ENCODE measurements at places on chromosomes 11 and 22.

GRCh38 chr22:40462195-40462984, 92.0 kb downstream of the SGSM3 start:
- DNase-seq = no peak

GRCh38 chr11:114317787-114318137, 21.6 kb downstream of the NNMT start:
- no peak for DNase-seq

DNA sequence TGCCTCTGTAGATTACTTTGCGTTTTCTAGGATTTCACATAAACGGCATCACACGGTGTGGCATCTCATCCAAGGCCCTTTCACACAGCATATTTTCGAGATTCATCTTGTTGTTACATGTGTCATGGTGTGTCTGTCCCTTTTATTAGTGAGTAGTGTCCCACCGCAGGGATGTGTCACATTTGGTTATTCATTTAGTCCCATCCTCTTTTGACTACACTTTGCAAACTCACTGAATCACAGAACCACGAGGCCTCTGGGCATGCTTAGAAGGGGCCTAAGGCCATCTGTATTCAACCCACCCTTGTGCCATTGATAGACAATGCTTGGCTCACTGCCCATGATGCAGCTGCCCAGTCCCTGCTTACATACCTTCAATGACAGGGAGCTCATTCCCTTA, 4.2 kb upstream of the RAC2 start:
- no peak for DNase-seq

GRCh38 chr11:18329196-18329870, 7.0 kb downstream of the GTF2H1 start:
- no peak for DNase-seq

DNA sequence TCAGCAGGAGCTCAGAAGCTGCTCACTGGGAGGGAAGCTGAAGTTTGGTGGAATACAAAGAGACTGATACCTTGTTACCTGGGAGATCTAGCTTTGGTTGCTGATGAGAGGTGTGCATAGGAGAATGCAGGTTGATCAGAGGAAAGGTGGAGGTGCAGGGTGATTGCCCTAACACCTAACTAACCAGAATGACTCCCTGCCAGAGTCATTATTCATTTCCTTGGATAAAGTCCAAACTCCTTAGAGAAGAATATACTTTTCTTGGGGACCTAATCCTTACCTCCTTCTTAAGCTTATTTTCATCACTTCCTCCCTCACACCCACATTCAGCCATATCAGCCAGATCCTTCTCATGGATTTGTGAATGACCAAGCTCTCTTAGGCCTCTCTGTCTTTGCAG, 814.2 kb upstream of the TENM4 start:
- no peak for DNase-seq

GRCh38 chr11:100849009-100849900, 162.2 kb downstream of the ARHGAP42 start:
- DNase-seq = peak; percentile 62

DNA sequence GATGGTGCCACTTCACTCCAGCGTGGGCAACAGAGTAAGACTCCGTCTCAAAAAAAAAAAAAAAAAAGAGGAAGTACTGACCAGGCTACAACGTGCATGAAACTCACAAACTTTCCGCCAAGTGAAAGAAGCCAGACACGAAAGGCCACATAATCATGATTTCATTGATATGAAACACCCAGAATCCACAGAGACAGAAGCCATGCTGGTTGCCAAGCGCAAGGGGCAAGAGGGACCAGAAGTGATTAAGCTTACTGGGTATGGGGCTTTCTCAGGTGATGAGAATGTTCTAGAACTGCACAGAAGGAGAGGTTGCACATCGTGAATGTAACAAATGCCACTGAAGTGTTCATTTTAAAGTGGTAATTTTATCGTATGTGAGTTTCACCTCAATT, 60.9 kb downstream of the CELSR1 start:
- DNase-seq = no peak

DNA sequence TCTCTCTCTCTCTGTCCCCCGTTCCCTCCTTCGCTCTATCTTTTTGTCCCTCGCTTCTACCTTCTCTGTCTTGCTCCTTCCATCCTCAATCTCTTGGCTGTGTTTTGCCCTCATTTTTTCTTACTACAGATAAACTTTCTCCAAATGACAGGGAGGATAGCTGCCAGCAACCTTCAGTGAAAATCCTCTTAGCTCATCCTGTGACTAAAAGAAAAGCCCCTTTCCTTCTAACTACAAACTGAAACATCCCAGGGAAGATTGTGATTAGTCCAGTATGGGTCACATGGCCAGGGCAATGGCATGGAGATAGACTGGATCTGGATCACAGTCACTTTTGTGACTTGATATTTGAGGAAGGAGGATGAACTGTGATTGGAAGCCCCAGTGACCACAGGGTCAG, 10.4 kb downstream of the SPON1 start:
- no peak for DNase-seq

DNA sequence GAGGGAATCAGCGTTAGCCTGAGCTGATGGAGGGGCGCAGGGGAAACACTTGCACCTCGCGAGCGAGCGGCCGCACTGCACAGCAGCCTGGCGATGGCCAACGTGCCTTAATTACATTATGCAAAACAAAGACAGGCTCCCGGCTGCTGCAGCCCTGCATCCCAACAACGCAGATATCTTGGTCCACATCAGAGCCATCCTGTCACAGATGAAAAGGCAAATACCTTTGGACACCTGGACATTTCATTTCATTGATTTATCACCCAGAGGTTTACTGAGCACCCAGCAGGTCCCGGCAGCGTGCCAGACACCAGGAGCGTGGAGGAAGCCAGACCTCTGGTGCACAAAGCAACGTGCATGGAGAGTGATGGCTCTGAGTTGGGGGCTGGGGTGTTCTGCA, 843.0 kb downstream of the TBC1D22A start:
- no peak for DNase-seq

- DNase-seq = no peak
Observed at GRCh38 chr11:118447423-118447822, 11.1 kb downstream of the KMT2A start.
